SJCRH30 (cell line): ENCODE measurements at places on chromosomes 11 and 22.

DNA sequence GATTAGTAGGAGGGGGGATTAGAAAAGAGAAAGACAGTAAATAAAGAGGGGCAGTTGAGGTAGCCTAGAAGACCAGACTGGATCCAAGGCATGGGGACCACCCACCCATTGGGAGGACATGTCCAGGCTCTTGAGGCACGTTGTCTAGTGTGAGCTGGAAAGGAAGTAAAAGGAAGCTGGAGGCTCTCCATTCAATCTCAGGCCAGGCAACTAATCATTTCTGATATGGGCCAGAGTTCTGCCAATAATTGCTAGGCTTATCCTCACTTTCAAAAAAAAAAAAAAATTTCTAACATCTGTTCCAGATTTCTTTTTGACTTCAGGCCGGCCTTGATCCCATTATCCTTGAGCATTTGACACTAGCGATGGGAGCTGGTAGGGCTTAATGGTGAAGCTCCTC lies 476.1 kb downstream of the SOX6 start:
- H3K4me1 ChIP-seq = no peaks in the 10 kb centered on the region
- H3K27ac ChIP-seq = no peak overlapping the region
- no peaks in the 10 kb centered on the region for H3K36me3 ChIP-seq
- no peak overlapping the region for H3K4me3 ChIP-seq

- no peaks in the 10 kb centered on the region for H3K36me3 ChIP-seq
- DNase-seq = no peak
- H3K27me3 ChIP-seq = no peaks in the 10 kb centered on the region
- no peak overlapping the region for H3K4me3 ChIP-seq
These were observed 52.4 kb upstream of the INCENP start for GRCh38 chr11:62071408-62071807.

DNA sequence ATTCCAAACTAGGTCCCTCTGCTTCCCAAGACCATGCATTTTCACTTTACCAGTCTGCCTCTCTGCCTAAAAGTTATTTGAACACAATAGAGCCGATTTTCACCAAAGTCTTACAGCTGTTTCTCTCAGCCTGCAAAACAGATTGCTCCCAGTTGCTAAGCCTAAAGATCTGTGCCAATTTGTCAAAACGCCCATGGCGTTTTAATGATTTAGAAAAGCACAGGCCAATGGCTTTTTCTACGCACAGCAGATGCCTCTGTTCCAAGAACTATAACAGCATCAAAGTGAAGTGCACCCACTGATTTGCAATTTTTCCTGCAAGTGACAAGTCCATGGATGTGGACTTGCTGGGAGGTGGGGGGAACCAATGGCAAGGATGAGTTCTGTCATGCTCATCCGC lies 173.9 kb upstream of the SYN3 start:
- no peak overlapping the region for H3K4me3 ChIP-seq
- no peak for DNase-seq
- no peaks in the 10 kb centered on the region for H3K36me3 ChIP-seq
- H3K4me1 ChIP-seq = no peaks in the 10 kb centered on the region
- no peak overlapping the region for H3K27ac ChIP-seq
- no peaks in the 10 kb centered on the region for H3K27me3 ChIP-seq

DNA sequence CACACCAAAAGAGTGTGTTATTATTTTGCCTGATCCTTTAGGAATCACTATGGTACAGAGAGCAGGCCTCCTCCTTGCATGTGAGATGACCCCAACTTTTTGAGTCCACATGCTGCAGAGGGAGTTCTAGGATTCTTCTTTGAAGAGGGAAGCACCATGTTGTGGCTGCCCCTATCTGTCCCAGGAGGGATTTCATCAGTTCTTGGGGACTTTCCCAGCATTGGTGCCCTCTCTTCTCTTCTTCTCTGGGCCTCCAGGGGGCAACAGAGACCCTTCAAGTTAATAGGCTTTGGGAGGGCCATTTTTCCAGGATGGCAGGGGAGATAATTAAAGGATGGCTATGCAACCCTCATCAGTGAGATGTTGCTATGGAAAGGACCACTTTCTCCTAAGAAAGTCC lies 3.6 kb downstream of the MMP1 start:
- no peaks in the 10 kb centered on the region for H3K36me3 ChIP-seq
- peak; percentile 72 for DNase-seq
- no peaks in the 10 kb centered on the region for H3K27me3 ChIP-seq
- H3K4me1 ChIP-seq = no peaks in the 10 kb centered on the region

GRCh38 chr11:31619980-31620379 lies 110.4 kb downstream of the ELP4 start:
- H3K4me1 ChIP-seq = no peaks in the 10 kb centered on the region
- no peak overlapping the region for H3K4me3 ChIP-seq
- DNase-seq = no peak
- H3K36me3 ChIP-seq = no peaks in the 10 kb centered on the region
- no peak overlapping the region for H3K27ac ChIP-seq
- H3K27me3 ChIP-seq = no peaks in the 10 kb centered on the region

DNA sequence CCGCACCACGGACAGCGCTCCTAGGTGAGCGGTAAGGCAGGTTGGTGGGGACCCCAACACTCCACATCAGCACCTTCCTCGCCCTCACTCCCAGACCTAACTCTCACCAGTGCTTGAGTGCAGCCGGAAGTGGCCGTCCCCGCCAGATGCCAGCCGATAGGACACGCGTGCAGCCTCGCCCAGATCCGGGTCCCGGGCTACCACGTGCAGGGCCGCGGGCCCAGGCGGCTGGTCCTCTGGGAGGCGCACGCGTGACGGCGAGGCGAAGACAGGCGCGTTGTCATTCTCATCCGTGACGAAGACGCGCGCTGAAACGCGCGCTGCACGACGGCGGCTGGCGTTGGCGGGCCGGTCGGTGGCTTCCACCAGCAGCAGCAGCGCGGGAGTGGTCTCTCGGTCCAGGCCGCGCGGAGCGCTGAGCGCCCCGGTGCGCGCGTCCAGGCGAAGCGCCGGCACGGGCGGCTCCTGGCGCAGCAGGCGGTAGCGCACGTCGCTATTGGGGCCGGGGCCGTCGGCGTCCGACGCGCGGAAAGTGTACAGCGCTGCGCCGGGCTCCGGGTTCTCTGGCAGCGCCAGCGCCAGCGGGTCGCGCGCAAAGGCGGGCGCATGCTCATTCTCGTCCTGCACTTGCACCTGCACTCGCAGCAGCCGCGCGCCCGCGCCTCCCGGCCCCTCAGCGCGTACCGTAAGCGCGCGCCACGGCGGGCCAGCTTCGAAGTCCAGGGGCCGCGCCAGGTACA lies 10.8 kb upstream of the TPP1 start:
- H3K27me3 ChIP-seq = no peaks in the 10 kb centered on the region
- no peak overlapping the region for H3K4me3 ChIP-seq
- no peak overlapping the region for H3K27ac ChIP-seq
- DNase-seq = no peak

DNA sequence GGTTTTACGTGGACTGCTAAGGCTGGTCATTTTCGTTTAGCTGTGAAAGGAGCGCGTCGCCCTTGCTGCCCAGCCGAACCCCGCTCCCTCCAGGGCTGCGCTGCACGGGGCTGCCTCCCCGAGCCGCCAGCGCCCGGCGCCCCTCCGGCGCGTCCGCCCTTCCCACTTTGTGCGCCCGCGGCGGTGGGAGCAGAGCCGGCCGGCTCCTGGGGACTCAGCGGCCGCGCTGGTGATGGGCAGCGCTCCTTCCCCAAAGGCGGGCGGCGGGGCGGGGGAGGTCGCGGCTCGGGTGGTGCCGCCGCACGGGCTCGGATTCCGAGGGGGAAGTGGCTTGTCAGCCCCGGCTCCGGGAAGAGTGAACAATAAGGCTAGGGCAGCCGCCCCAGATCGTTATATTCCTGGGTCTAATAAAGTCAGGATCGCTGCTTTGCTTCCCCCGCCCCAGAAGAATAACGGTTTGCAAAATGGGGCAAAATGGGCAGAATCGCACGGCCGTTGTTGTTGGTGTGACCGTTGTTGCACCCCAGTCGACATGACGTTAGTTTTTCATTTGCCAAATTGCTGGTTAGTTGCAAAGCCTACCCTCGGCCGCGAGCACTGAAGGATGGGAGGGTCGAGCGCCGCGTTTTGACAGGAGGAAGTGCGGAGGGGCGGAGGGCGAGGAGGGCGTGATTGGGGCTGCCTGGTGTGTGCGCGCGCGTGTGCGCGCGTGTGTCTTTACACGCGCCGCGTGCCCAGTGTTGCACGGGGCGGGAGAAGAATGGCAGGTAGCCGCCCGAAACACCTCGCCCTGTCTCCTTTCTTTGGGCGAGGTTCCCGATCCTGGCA lies 745 bp downstream of the NCAM1 start:
- no peaks in the 10 kb centered on the region for H3K36me3 ChIP-seq
- no peaks in the 10 kb centered on the region for H3K27me3 ChIP-seq
- peak overlapping the region; percentile 67 for H3K4me3 ChIP-seq
- DNase-seq = peak; percentile 57
- H3K4me1 ChIP-seq = peaks cover 26% of the 10 kb centered on the region

DNA sequence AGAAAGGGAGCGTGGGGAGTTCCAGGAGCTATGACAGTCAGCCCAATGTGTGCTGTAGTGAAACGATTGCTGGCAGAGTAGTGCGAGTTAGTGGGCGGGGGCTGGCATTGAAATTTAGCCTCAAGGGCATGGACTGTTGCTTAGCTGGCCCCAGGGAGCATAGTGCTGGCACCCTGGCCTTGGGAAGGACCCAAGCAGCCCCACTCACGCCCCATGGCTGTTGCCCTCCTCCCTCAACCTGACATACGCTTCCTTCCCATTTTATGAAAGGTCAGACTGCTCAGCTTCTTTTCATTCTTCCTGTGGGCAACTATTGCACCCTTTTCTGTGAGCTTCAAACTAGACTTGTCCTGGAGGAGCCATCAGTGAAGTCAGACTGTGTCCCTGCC lies 52.0 kb upstream of the SUSD2 start:
- no peak overlapping the region for H3K4me3 ChIP-seq
- no peaks in the 10 kb centered on the region for H3K27me3 ChIP-seq
- H3K36me3 ChIP-seq = no peaks in the 10 kb centered on the region

DNA sequence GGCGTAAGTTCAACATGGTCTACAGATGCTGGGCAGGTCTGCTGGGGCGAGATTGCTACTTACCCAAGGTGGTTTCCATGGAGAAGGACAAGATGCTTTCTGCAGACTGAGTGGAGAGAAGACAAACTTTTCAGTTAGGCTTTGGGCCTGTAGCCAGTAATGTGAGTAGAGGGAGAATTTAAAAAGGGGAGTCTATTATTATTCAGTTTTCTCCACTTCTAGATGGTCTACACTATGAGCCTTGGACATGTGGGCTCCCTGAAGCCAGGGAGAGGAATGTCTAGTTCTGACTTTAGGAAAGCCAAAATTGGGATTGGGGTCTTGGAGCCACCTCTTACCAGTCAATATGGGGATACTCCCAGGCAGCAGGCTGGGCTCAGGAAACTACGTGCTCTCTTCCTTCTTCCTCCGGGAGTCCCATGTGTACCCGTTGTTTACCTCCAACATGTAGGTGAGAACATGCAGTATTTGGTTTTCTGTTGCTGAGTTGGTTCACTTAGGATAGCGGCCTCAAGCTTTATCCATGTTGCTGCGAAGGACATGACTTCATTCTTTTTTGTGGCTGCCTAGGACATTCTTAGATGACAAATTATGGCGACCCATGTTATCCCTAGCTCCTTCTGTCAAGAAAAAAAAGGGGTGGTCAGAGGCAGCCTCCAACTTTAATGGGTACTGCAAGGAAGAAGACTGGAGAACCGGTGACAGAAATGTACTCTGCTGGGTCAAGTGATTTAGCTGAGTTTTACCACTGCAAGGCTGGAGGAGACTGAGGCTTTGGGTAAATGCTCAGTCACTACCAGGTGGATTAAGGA lies 14.7 kb upstream of the ZNF280A start:
- H3K27ac ChIP-seq = no peak overlapping the region
- no peaks in the 10 kb centered on the region for H3K36me3 ChIP-seq
- no peak for DNase-seq
- peaks cover 3% of the 10 kb centered on the region; the same call in 1 of the 2 replicates for H3K27me3 ChIP-seq
- H3K4me1 ChIP-seq = no peaks in the 10 kb centered on the region

DNA sequence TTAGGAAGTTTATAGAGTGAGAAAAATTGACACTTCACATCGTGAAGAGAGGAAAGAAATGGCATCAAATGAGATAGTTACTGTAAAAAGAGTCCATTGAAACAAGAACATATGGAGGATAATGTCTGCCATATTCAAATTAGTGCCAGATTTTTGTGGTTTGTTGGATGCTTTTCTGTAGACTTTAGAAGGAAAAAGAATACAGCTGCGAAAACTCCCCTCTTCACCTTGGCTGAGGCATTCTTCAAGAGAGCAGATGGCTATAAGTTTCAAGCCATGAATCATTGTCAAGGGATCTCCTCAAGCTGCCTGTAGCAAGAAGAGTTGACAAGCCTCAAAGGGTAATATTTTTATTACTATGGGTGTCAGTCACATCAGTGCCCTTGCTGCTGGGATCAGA lies 507.4 kb upstream of the RAG2 start:
- no peak overlapping the region for H3K4me3 ChIP-seq
- H3K27me3 ChIP-seq = no peaks in the 10 kb centered on the region
- H3K36me3 ChIP-seq = no peaks in the 10 kb centered on the region
- DNase-seq = no peak
- H3K27ac ChIP-seq = no peak overlapping the region
- no peaks in the 10 kb centered on the region for H3K4me1 ChIP-seq

GRCh38 chr11:43298397-43298796 lies 13.4 kb upstream of the API5 start:
- no peaks in the 10 kb centered on the region for H3K4me1 ChIP-seq
- no peak overlapping the region for H3K4me3 ChIP-seq
- no peak overlapping the region for H3K27ac ChIP-seq
- H3K27me3 ChIP-seq = no peaks in the 10 kb centered on the region
- no peak for DNase-seq

DNA sequence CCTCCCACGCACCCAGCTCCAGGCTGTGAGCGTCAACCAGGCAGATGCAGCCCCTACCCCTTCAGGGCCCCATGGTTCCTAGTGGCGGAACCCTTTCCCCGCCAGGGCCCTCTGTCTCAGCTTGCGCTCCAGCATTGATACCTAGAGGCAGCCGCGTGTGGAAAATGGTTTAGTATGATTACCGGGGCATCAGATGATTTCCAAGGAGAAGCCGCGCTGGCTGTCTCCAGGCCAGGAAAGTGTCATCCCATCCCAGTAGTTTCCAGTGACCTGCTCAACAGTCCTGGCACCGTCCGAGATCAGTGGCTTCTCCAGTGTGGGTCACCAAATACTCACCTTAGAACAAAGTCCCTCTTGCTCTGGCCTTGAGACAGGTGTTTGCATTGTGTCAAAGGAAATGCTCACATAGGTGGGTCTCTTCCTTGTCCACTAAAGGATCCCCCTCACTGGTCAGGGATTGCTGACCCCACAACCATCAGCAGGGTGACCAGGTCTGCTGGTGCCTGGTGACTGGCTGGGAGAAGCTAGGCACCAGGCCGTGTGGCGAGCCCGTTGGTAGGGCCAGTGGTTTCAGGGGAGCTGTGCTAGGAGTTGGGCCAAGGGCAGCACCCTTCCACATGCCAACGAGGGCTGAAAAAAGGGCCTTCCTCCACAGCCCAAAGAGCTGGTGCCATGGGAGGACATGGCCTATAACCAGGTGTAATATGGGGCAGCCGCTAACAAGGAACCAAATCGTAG lies 109.4 kb downstream of the MORC2 start:
- no peaks in the 10 kb centered on the region for H3K4me1 ChIP-seq
- no peak overlapping the region for H3K27ac ChIP-seq
- no peaks in the 10 kb centered on the region; the same call in 1 of the 2 replicates for H3K27me3 ChIP-seq
- H3K4me3 ChIP-seq = no peak overlapping the region
- no peaks in the 10 kb centered on the region for H3K36me3 ChIP-seq

- H3K27ac ChIP-seq = no peak overlapping the region
- H3K4me3 ChIP-seq = no peak overlapping the region
- H3K27me3 ChIP-seq = no peaks in the 10 kb centered on the region
- no peaks in the 10 kb centered on the region; the same call in 1 of the 2 replicates for H3K4me1 ChIP-seq
- DNase-seq = no peak
These were observed 53.1 kb upstream of the HORMAD2 start for GRCh38 chr22:30027169-30027568.

- H3K27me3 ChIP-seq = peaks cover 12% of the 10 kb centered on the region; the same call in 1 of the 2 replicates
- DNase-seq = peak; percentile 11
- no peak overlapping the region for H3K4me3 ChIP-seq
These were observed 21.2 kb downstream of the SYT13 start for GRCh38 chr11:45264839-45265515.
